ENCODE measurements at places on chromosomes 11 and 22.

GRCh38 chr11:13009921-13010748 lies 1.0 kb downstream of the RASSF10 start:
- no peak overlapping the region for H3K27ac ChIP-seq
- H3K4me1 ChIP-seq = no peaks in the 10 kb centered on the region
- H3K27me3 ChIP-seq = peaks cover 15% of the 10 kb centered on the region
- no peak overlapping the region for H3K4me3 ChIP-seq
- no peak for DNase-seq

DNA sequence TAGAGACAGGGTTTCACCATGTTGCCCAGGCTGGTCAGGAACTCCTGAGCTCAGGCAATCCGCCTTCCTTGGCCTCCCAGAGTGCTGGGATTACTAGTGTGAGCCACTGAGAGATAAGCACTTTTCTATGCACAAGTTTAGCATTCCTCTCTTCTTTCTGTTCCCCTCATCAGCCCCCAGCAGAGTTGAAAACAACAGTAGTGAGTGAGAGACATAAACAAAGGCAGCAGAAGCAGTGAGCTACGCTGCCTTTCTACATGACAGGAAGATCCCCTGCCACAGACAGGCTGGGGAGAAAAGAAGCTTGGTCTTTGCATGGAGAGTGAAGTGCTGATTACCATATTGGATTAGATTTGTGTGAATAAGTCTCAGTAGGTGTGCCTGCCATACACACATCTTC lies 392.0 kb upstream of the KIRREL3 start:
- no peaks in the 10 kb centered on the region for H3K4me1 ChIP-seq
- DNase-seq = no peak
- no peaks in the 10 kb centered on the region for H3K27me3 ChIP-seq
- no peak overlapping the region for H3K27ac ChIP-seq

- no peak overlapping the region for H3K4me3 ChIP-seq
- no peak for DNase-seq
- H3K27me3 ChIP-seq = no peaks in the 10 kb centered on the region
- H3K27ac ChIP-seq = no peak overlapping the region
- no peaks in the 10 kb centered on the region for H3K4me1 ChIP-seq
Measured at GRCh38 chr11:12274558-12275197, 102.7 kb upstream of the PARVA start.

GRCh38 chr11:132504501-132505041 lies 1027.7 kb downstream of the OPCML start:
- H3K36me3 ChIP-seq = no peaks in the 10 kb centered on the region
- H3K27ac ChIP-seq = no peak overlapping the region
- H3K4me1 ChIP-seq = no peaks in the 10 kb centered on the region

DNA sequence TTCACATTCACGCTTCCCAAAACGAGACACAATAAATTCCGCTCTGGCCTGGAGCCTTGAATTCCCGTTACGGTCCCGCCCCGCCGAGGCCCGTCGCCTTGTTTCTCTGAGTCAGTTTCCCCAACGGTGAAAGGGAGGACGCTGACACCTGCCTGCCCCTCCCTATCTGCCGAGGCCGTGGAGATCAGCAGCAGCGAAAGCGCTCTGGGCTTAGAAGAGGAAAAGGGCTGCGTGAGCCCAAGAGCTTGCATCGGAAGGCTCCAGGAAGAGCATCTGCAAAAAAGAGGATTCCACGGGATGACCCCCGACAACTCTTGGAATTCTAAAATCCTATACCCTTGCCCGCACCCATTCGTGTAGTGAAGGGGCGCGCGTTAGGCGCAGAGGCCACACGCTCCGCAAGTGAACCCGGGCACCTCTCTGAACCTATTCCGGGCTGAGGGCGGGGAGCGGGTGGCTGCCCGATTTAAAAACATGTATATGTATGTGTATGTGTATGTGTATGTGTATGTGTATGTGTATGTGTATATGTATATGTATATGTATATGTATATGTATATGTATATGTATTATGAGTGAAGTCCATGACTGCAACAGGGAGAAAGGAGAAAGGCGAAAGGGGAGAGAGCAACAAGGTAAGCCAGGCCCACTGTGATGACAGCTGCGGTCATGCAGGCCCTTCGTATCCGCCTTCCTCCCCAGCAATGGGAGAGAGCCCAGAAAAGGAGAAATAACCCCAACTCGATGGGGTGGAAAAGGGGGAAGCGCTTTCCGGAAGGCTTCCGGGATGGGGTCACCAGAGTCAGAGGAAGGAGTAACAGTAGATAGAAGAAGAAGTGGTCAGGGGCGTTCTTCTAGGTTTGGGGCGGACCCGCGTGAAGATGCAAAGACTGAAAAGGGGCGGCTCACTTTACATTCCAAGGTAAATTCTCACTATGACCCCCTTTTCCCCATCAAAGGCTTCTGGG lies 948 bp upstream of the MRTFA start:
- peak overlapping the region; percentile 97 for H3K4me3 ChIP-seq
- DNase-seq = peak; percentile 29
- H3K36me3 ChIP-seq = no peaks in the 10 kb centered on the region
- H3K4me1 ChIP-seq = peaks cover 26% of the 10 kb centered on the region

DNA sequence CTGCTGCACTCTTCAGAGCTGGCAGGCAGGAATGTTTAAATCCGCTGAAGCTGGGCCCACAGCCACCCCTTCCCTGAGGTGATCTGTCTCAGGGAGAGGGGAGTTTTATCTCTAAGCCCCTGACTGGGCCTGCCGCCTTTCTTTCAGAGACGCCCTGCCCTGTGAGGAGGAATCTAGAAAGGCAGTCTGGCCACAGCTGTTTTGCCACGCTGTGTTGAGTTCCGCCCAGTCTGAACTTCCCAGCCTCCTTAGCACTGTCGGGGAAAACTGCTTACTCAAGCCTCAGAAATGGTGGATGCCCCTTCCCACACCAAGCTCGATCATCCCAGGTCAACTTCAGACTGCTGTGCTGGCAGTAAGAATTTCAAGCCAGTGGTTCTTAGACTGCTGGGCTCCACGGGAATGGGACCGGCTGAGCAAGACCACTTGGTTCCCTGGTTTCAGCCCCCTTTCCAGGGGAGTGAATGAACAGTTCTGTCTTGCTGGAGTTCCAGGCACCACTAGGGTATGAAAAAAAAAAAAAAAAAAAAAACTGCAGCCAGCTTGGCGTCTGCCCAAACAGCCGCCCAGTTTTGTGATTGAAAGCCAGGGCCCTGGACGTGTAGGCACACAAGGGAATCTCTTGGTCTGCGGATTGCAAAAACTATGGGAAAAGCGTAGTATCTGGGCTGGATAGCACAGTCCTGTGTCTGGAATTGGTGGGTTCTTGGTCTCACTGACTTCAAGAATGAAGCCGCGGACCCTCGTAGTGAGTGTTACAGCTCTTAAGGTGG lies 127.4 kb downstream of the SPON1 start:
- H3K4me1 ChIP-seq = peaks cover 10% of the 10 kb centered on the region
- H3K36me3 ChIP-seq = no peaks in the 10 kb centered on the region
- H3K4me3 ChIP-seq = no peak overlapping the region
- H3K27ac ChIP-seq = no peak overlapping the region

GRCh38 chr11:132911186-132911585 lies 621.1 kb downstream of the OPCML start:
- H3K4me3 ChIP-seq = no peak overlapping the region
- no peaks in the 10 kb centered on the region for H3K4me1 ChIP-seq
- H3K36me3 ChIP-seq = no peaks in the 10 kb centered on the region
- H3K27me3 ChIP-seq = no peaks in the 10 kb centered on the region
- DNase-seq = no peak

- H3K27me3 ChIP-seq = peaks cover 31% of the 10 kb centered on the region
- no peak overlapping the region for H3K27ac ChIP-seq
- no peak overlapping the region for H3K4me3 ChIP-seq
- no peaks in the 10 kb centered on the region for H3K36me3 ChIP-seq
- DNase-seq = no peak
Measured at GRCh38 chr11:64696045-64696444, 27.0 kb downstream of the NRXN2 start.

- H3K4me3 ChIP-seq = peak overlapping the region; percentile 63
- peaks cover 37% of the 10 kb centered on the region for H3K4me1 ChIP-seq
- no peaks in the 10 kb centered on the region for H3K36me3 ChIP-seq
- no peaks in the 10 kb centered on the region for H3K27me3 ChIP-seq
- DNase-seq = peak; percentile 63
Measured at GRCh38 chr11:2892967-2893528, 7.5 kb upstream of the CDKN1C start.

DNA sequence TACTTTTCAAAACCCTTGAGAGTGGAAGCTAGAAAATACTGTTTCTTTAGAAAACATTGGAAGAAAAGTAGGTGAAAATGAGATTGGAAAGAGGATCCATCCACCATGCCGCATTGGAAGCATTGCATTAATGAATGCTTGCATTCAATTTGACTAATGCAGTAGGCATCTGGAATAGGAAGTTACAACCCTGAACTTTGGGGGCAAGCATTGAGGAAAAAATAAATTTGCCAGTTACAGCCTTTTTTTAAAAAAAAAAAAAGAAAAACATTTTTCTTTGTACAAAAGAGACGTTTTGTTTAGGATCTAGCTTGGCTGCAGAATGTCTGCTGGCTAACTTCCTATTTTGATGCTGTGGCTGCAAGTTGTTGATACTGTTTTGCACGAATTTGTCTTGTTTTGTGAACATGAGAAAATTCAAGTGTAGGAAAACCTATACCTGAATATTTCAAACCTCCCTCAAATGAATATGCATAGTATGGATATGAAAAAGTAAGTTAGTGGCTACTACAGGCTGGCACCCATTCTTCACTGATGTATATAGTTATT lies 28.1 kb downstream of the RTN3 start:
- H3K36me3 ChIP-seq = no peaks in the 10 kb centered on the region
- H3K27me3 ChIP-seq = no peaks in the 10 kb centered on the region
- DNase-seq = no peak

DNA sequence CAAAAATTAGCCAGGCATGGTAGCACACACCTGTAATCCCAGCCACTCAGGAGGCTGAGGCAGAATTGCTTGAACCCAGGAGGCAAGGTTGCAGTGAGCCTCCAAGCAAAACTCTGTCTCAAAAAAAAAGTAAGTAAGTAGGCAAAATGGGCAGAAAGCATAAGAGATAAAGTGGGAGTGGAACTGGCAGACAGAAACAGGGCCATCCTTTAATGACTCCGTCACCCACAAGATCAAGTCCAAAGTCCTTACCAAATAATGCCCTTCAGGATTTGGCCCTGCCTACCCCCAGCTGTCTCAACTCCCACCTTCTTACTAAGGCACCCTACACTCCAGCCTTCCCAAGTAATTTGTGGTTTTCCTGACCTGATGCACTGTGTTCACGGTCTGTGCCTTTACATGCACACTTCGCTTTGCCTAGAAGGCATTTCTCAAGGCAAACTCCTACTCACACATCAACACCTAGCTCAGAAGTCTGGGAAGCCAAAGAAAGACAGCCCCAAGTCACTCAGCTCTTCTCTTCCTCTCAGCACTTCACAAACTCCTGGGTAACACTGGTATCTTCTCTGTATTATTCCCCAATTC lies 6.1 kb downstream of the MAPK1 start:
- H3K27ac ChIP-seq = peak overlapping the region; percentile 2
- DNase-seq = no peak
- H3K4me3 ChIP-seq = no peak overlapping the region
- H3K4me1 ChIP-seq = peaks cover 89% of the 10 kb centered on the region

DNA sequence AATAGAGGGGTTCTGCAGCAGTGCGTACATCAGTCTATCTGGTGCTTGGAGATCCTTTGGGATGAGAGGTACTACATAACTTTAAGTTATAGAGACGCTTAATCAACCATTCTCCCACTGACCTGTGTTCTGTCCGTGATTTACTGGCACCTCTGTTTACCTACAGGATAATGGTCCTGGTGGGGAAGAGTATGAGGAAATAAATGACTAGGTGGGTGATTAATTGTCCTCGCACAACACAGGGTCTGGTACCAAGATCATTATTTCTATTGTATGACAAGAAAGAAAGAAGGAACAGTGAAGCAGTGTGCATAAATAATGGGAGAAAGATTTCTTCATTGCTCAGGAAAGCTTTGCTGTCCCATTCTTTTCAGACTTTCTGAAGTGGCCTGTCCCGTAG lies 32.8 kb upstream of the FJX1 start:
- no peak for DNase-seq
- H3K4me3 ChIP-seq = no peak overlapping the region
- no peaks in the 10 kb centered on the region for H3K27me3 ChIP-seq
- H3K4me1 ChIP-seq = no peaks in the 10 kb centered on the region
- H3K27ac ChIP-seq = no peak overlapping the region
- no peaks in the 10 kb centered on the region for H3K36me3 ChIP-seq

- no peak for DNase-seq
- H3K4me1 ChIP-seq = no peaks in the 10 kb centered on the region
- no peak overlapping the region for H3K27ac ChIP-seq
- H3K4me3 ChIP-seq = no peak overlapping the region
Measured at GRCh38 chr11:87030458-87031054, 7.2 kb upstream of the TMEM135 start.

DNA sequence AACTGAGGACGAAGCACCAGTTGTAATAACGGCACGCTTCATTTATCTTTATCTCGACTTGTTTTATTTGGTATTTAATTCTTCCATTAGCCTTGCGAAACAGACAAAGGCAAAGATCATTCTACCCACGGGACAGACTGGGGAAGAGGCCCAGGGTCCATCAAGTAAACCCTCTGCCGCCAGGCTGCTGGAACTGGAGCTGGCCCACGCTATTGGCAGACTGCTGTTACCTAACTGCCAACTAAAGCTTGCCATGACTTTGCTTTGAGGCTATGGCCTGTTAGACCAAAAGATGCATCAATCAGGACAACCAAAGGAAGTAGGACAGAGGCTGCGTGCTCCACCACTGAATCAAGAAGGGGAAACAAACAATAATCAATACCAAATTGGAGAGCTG lies 780 bp upstream of the TMEM218 start:
- no peak for DNase-seq
- no peaks in the 10 kb centered on the region for H3K36me3 ChIP-seq
- no peaks in the 10 kb centered on the region for H3K27me3 ChIP-seq
- peaks cover 17% of the 10 kb centered on the region for H3K4me1 ChIP-seq
- peak overlapping the region; percentile 80 for H3K4me3 ChIP-seq
- H3K27ac ChIP-seq = peak overlapping the region; percentile 74

DNA sequence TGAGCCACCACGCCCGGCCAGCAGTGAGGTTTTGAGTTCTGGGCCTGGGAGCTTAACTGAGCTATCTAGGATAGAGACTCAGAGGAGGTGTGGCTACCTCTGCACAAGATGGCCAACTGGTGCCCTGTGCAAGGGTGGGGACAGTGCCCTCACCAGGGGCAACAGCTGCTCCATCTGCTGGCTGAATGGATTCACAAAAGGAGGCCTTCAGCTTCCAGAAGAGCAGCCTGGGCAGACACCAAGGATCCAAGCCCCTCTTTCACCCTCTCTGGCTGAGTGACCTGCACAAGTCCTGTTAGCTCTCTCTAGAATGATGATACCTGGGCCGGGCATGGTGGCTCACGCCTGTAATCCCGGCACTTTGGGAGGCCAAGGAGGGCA lies 33.5 kb upstream of the BAIAP2L2 start:
- peaks cover 4% of the 10 kb centered on the region for H3K36me3 ChIP-seq
- H3K27ac ChIP-seq = no peak overlapping the region
- DNase-seq = no peak
- no peak overlapping the region for H3K4me3 ChIP-seq
- H3K27me3 ChIP-seq = no peaks in the 10 kb centered on the region
- peaks cover 7% of the 10 kb centered on the region for H3K4me1 ChIP-seq
